ENCODE measurements at places on chromosomes 3 and 15.
A peak's percentile ranks its signal among the peaks of the same experiment; 100 is the strongest.

DNA sequence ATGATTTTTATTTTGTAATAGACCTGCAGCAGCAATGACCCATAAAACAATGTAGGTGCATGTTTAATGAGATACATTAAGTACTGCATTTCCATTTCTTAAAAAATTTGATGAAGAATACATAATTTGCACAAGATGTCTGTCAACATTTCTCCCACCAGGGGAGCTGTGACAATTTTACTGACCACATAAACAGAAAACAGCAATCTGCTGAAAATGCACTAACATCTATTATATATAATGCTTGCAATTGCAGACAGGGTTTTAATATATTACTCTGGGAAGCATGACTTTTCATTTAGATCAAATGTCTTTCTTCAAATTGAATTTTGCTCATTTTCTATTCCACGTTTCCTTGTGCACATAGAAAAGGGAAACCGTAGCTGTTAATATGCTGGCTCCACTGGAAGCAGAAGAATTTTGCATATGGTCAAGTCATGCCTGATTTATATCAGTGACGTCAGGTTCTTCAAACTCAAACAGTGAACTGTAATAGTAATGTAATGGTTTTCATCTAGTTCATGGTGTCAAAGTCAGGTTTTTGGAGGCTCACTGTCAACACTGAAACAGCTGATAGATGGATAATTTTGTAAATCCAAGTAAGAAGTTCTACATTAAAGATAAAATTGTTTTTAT, 79.8 kb upstream of the IGF1R start:
- DNase-seq: no peak

DNA sequence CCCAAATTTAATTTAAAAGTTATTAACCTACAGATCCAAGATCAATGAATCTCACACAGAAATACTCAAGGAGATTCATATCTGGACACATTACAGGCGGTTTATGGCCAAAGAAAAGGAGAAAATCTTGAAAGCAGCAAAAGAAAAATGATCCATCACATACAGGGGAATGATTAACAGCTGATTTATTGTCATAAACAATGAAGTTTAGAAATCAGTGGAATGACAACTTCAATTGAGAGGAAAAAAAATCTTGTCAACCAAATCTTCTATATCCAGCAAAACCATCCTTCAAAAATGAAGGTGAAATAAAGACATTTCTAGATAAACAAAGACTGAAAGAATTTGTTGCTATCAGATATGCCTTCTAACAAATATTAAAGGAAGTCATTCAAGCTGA, 156.2 kb upstream of the SEMA6D start:
- DNase-seq: no peak

GRCh38 chr3:1442271-1442670, 349.4 kb downstream of the CNTN6 start:
- DNase-seq: no peak

DNA sequence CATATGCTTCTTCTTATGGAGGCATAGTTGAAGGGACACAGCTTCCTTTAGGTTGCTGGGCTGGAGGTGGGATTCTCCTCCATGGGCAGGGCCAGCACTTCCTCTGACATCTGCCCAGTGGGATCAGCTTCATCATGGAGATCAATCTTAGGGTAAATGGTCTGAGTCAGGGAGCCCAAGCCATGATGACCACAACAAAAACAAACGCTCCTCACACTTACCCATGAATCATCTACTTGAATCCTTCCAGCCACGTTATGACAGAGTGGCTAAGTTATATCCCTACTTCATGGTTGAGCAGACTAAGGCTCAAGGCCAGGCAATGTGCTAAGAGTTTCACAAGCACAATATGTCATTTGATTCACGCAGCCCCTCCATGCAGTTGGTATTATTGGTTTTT, 87.2 kb upstream of the NMNAT3 start:
- DNase-seq: peak; percentile 24

DNA sequence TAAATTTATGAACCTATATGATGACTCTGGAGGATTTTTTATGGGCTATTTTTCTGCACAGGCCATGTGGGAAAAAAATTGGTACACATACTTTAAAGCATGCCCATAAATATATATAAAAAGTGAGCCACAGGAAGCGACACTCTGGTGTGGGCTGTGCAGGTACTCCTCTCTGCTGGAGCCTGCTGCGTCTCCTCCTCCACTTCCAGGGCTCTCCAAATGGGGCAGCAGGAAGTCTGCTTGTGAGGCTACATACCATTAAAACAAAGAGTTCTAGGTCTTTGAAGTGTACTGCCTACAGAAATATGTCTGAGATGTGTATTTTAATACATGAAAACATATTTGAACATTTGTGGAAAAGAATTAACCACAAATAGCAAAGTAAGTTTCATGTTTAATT, 135.1 kb downstream of the CTNNB1 start:
- no peak for DNase-seq

- no peak for DNase-seq
Measured at GRCh38 chr15:101266787-101267186, 10.5 kb downstream of the SELENOS start.

- no peak for DNase-seq
Measured at GRCh38 chr3:66856533-66856932, 141.6 kb upstream of the KBTBD8 start.

- no peak for DNase-seq
Measured at GRCh38 chr3:57227930-57228751, 612 bp downstream of the APPL1 start.

DNA sequence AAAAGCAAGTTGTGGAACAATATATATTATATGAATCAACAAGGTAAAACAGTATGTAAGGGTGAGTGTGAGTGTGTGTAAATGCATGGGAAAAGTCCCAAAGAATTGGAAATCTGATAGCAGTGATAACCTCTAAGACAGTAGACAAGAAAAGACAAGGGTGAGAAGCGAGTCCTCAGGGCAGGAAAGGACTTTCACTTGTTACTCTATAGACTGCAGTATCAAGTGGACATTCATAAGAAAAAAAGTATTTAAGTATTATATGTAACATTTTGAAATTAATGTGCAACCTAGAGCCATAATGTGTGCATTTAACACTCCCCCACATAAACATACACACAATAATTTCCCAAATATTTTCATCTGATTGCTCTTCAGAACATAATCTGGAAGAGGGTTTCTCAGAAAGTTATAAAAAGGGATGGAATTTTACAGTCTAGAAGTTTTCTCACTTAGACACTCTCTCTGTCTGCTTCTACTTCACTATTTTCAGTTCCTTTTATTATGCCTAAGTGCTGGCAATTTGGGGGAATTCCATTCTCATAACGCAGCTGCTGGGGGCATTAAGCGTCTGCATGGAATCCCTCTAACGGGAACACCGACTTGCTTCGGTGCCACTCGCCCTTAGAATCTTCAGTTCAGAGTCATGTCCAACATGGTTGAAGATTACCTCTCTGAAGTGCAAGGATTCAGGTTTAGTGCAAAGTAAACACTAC, 50.0 kb upstream of the CDIN1 start:
- DNase-seq: no peak

GRCh38 chr15:83474578-83474977, 27.4 kb downstream of the SH3GL3 start:
- no peak for DNase-seq

DNA sequence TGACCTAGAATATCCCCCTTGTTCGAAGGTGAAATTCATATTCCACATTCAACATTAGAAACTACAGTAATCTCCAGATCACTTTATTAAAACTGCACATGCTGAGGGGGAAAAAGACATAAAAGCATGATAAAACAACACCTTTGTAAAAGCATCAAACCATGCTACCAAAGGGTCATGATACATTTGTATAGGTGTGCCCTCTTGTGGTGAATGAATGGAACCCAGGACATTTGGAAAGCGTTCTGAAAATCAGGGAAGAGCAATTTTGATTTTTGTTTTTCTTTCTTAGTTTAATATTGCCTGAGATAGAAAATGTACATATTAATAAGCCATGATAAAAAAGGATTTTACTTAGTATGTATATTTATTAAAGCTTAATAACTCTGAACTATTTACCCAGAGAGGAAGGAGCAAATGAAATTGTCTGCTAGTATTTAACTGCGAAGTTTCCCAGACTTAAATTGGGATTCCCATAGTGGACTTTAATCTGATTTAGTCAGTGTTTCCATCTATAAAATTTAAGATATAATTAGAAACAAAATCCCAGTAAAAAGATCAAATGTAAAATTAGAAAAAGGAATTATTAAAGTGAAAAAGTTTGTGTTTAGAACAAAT, 105.8 kb upstream of the ARL6 start:
- peak; percentile 5 for DNase-seq

DNA sequence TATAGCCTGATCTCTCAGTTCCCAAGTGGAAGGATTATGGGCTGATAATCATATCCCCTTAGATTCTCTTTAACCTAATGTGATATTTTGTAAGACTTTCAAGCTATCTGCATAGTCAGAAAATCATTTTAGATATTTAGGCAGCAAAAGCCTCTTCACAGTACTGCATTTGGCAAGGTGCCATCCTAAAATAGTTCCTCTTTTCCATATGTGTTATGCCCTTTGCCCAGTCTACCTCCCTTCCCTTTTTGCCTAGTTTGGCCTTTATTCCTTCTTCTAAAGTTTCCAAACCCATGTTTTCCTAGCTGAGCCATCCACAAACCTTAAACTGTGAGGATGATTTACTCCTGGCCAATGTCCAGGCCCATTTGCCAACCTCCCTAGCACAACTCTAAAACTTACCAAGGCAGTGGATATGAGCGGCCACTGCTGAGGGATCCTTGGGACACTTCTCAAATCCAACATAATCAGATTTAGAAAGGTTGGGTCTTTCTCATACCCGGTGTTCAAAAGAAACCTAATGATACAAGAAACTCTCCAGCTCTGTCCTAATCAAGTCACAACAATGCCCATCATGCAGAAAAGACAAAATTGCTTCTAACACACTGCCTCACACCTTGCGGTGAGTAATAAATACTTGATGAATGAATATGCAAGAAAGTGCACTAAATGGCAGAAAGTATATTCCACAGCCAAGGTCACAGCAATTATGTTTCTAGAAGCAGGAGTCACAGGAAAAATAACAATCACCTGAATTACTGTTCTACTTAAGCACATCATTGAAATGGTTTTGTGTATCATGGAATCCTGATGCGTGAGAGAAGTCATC, 493.9 kb downstream of the NLGN1 start:
- DNase-seq: no peak

- no peak for DNase-seq
Measured at GRCh38 chr15:58704155-58704865, 45.2 kb downstream of the ADAM10 start.

- DNase-seq: no peak
Measured at GRCh38 chr15:97189162-97189780, 771.2 kb upstream of the ARRDC4 start.

GRCh38 chr3:158308236-158308928, 198.5 kb downstream of the RSRC1 start:
- DNase-seq: no peak

DNA sequence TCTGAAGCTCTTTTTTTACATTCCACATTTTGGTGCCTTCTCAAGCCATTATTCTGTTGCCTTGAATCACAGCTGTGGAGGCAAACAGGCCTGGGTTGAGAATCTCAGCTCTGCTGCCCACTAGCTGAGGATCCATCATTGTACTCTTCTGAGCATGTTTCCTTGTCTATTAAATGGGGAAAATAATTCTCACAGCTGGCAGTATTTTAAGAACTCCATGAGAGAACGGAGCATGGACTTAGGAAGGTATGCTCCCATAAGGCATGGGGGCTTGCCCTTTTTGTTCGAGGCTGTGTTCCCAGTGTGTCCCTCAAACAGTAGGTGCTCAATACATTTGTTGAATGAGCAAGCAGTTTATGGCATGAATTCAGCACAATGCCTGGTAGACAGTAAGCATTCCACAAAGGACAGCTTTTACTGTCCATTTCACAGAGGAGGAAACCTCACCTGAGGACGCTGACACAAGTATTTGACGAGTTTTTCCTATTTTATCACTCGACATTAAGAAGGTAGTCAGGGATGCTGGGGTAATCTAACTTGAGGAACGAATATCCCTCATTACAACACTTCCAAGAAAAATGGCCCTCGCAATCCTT, 2.1 kb upstream of the PTPRG start:
- no peak for DNase-seq

DNA sequence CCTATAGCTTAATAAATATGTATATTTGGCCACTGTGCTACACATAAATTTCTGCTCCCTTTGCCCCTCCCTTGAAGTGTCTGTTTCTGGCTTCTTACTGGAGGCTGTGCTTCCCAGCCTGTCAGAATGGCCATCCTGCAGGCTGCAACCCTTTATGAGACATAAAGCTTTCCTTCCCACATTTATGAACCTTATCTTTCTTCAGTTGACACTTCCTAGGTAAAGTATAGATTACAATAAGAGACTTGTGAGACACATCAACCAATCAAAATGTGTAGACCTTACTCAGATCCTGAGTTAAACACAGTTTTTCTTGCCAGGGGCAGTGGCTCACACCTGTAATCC, 29.5 kb downstream of the SCN11A start:
- no peak for DNase-seq

DNA sequence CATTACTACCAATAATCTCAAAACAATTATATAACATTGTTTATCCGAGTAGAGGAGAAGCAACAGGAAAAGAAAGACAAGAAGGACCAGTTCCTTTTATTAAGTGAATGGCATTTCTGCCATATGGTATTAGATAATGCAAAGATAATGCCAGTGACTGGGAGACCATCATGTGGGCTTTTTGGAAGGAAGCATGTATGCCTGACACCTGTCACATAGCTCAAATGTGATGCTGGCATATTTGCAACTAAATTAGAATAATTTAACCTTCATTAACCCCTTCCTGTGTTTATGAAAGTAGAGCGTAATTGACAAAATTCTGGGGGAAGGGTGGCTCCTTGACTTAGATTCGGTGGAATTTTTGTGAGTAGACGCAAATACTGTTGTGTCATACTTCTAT, 733.0 kb downstream of the TUSC7 start:
- DNase-seq: no peak

GRCh38 chr3:152486364-152486763, 217.6 kb downstream of the MBNL1 start:
- DNase-seq: no peak

DNA sequence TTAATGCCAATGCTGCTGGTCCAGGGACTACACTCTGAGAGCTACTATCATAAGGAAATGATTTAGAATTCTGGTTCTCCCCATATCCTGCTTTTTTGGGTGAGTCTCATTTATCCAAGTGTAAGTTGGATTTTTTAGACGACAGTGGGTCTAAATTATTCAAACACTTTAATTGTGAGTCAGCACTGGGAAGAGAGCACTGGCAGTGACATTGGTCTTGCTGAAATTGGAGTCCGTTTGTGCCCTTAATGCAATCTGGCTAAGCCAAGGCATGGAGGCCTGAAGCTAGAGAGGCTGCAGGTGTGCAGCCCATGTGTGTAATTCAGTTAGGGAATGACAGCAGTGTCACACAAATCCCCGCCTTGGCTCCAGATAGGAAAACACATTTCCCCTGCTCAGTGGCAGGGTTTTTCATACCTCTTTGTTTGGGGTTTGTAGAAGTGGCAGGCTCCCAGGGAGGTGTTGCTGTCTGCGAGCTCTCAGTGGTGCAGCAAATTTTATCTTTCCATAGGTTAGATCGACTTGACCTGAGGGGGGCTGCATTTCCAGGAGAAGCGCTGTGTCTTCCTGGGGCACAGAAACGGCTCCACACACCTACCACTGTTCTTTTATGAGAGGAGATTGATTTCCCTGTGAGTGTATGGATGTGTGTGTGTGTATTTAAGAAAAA, 197.7 kb downstream of the CD47 start:
- DNase-seq: no peak

Data from epithelial cell of prostate (primary cell).